Anterior cingulate cortex (tissue), 58 donors: ENCODE measurements at places on chromosomes 6 and 20.

DNA sequence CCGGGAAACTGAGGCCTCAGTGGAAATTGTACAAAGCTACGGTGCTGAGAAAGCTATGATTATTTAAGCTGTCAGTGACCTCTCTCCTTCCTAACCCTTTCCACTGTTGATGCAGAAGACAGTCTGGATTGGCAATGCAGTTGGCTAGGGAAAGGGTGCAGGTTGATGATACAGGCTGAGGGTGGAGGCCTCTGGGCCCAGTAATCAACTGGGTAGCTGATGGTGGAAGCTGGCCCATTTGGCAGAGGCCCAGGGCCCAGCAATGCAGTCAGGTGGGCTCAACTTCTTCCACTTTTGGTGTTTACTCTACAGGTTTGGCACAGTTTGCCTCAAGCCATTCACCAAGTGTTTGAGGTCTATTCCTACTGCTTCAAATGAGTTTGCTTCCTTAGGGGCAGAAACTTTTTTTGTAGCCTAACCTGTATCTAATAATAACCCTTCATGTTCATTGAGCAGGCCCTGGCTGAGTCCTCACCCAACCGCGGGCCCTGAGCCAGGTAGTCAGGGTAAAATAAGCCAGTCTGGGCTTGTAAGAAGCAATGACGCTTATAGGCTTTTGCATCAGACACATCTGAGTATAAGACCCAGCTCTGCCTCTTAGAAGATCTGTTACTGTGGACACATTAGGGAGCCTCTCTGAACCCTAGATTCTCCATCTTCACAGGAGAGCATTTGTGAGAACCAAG, 12.1 kb downstream of the BCL2L1 start:
- DNase-seq, result no peak

GRCh38 chr20:63020681-63021080, 13.9 kb upstream of the BHLHE23 start:
- no peak for DNase-seq

DNA sequence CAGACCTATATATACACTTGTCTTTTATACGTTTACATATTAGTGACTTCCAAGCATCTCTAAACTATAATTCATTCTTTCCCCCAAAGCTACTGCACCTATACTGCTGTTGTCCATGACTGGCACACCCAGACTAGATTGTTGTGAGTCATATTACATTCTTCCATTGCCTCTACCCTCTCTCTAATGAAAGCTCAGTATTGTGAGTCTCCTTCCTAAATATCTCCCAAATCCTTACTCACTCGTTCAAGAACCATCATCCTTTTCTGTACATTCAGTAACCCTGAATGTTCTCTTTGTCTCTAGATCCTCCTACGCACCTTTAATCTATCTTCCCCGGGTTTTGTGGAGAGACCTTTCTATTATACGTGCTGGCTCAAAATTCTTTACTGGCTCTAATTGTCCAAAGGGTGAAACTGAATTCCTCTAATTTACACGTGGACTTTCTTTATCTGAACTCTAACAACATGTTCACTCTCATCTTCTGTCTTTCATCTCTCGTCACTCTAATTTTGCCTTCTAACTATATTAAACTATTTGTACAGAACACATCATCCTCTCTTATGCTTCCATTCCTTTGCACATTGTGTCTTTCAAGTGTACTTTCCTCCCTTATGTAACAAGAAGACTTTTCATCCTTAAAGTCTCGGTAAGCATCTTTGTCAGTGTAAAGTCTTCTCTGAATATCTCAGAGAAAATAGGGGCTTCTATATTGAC, 109.3 kb downstream of the IBTK start:
- DNase-seq, result no peak

GRCh38 chr20:35600993-35601973, 14.3 kb upstream of the SPAG4 start:
- DNase-seq, result no peak

DNA sequence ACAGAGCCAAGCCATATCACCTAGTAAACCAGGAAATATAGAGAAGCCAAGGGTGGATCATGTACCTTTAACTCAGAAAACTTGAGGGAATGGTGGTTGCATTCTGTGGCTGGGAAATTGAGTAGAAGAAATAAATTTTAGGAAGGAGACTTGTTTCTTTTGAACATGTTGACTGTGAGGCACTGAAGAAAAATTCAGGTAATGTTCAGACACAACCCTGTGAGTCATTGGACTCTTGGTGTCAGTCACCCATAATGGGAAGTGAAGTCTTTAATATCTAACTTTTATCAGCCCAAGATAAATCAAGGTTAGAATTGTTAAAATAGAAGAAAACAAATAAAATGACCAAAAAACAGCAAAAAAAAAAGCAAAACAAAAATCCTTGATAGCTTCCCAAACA, 98.8 kb upstream of the GRIK2 start:
- no peak for DNase-seq

- DNase-seq, result no peak
Observed at GRCh38 chr6:67629258-67629657, 1005.8 kb upstream of the ADGRB3 start.

DNA sequence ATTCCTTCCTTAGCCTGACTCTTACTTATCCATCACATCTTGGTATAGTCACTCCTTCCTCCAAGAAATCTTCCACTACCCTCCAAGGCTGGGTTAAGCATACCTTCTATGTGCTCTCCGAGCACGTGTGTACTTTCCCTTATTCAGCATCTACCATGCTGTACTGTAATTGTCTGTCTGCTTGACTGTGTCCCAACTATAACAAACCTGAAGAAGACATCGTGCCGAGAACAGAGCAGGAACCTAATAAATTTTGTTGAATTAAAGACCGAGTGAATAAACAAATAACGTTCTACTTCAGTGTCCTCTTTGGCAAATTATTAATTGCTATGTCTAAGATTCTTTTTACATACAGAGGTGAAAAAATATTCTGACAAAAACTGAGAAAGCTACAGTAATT, 35.8 kb downstream of the USP49 start:
- DNase-seq, result no peak
